ENCODE measurements at places on chromosomes 5 and 9.

GRCh38 chr9:71036501-71036900 lies 84.9 kb downstream of the TRPM3 start:
- DNase-seq: peak; percentile 51

DNA sequence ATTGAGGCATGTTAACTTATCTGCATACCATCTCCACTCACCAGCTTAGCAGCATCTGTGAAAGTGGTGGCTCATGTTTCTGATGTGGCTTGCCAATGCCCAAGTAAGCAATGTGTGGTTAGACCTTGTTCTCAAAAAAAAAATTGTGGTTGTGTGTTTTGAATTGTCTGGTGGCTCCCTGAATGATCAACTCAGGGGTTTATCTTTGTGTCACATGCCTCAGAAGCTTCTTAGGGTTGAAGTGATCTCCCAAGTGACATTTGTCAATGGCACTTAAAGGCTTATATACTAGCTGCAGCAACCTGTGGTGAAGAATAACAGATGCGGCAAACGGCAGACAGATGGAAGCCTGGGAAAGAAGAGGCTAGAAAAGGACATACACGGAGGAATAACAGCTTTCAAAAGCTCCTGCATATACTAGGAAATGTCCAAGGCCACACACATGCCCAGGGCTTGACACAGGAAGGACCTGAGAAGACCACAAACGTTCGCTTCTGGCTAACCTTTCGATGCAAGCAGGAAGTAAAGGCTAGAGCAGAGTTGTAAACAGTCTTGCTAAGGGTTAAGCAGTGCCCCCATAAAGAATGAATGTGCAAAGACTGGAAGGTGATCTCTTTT lies 42.2 kb upstream of the FSD1L start:
- DNase-seq: peak; percentile 95

- DNase-seq: no peak
These were observed 104.4 kb downstream of the SMARCA2 start for GRCh38 chr9:2119566-2119965.

DNA sequence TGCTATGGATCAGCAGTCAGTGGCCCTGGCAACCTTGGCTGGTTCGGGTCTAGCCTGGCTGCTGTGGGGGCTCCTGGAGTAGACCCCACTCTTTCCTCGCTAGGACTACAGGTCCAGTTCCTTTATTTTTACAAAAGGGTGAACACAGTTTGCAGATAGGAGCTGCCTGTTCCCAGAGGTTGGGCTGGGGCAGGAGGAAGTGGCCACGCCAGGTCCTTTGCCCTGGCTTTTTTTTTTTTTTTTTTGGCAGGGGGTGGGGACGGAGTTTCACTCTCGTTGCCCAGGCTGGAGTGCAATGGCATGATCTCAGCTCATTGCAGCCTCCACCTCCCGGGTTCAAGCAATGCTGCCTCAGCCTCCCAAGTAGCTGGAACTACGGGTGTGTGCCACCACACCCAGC lies 7.9 kb downstream of the SLC2A6 start:
- no peak for DNase-seq

DNA sequence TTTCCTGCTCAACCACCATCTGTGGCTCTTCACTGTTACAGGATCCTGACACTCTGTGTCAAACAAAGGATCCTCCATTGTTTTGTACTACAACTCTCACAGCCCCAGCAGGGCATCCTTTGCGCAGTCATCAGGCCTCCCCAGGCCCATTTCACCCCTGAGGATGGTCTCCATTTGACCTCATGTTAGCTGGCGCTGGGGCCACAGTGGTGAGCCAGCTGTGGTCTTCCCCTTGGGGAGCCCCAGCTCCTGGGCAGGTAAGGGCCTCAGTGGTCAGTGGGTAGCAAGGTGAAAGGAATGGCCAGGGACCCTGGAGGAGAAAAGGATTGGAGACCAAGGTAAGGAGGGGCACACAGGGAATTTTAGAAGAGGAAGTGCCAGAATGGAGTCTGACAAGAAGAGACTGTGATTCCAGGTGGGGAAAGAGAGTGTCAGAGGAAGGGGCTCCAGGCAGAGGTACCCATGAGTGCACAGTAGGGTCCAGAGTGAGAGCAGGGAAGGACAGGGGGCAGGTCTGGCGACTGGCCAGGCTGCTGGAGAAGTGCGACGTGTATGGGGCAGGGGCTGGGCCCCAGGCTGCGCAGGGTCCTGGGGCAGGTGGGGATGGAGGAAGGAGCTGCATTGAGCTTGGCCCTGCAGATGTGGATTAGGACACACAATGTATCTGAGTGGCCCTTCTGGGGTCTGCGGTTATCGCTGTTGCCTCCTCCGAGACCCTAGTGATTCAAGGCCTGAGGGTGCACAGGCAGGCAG lies 109.9 kb downstream of the PHF2 start:
- DNase-seq: no peak

DNA sequence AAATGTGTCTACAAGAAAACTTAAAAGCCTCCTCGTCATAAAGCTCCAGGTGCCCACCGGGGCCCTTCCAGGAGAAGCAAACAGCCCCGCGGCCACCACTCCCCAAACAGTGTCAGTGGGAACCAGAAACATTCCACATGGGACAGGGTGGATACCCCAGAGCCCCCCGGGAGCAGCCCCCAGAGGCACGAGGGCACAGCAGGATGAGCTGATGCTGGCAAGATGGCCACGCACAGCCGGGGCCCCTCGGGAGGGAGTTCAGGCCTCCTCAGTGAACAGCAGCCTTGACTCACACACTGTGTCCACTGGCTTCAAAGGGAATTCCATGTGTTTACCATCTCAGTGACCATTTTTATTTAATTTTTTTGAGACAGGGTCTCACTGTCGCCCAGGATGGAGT lies 10.5 kb downstream of the EXD3 start:
- no peak for DNase-seq

- peak; percentile 82 for DNase-seq
These were observed 586.3 kb downstream of the PTPRD start for GRCh38 chr9:10026443-10026984.

- DNase-seq: no peak
These were observed 1306.3 kb upstream of the ACO1 start for GRCh38 chr9:31078175-31078574.

GRCh38 chr9:121634329-121635261 lies 16.8 kb upstream of the DAB2IP start:
- DNase-seq: peak; percentile 56

DNA sequence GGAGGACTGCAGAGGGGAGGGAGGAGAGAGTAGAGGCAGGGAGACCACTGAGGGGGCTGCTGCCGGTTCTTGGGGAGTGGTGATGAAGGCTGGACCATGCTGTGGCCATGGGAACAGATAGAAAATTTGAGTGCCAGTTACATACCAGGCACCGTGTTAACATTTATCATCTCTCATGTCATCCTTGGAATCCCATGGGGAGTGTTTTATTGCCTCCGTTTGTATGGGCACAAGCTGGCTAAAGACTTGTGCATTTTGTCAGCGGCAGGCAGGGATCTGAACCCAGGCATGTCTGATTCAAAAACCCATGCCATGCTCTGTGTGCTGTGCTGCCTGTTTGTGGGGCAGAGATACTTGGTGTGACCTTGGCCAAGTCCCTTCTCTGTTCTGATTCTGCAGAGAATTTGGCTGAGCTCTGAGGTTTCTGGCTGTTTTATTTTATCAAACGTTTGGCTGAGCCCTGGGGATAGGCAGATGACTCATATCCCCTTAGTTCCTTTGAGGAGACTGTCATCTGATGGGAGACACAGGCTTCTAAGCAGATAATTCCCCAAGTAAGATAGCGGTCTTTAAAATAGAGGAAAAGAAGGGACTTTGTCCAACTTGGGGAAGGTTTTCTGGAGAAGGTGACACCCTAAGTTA lies 22.2 kb downstream of the COL27A1 start:
- peak; percentile 44 for DNase-seq

- DNase-seq: no peak
These were observed 1.6 kb downstream of the DCTN4 start for GRCh38 chr5:150757087-150757649.

- peak; percentile 48 for DNase-seq
These were observed 11.5 kb upstream of the PRRC1 start for GRCh38 chr5:127505905-127506304.

Measured in hematopoietic multipotent progenitor cell treated with erythropoietin and hydrocortisone succinate and interleukin-3 and kit ligand, for 4 days (in vitro differentiated cells).